ENCODE measurements at places on chromosomes 12 and 14.

- peak; percentile 49 for DNase-seq
Measured at GRCh38 chr14:83164016-83164415, 1630.4 kb upstream of the SEL1L start.

DNA sequence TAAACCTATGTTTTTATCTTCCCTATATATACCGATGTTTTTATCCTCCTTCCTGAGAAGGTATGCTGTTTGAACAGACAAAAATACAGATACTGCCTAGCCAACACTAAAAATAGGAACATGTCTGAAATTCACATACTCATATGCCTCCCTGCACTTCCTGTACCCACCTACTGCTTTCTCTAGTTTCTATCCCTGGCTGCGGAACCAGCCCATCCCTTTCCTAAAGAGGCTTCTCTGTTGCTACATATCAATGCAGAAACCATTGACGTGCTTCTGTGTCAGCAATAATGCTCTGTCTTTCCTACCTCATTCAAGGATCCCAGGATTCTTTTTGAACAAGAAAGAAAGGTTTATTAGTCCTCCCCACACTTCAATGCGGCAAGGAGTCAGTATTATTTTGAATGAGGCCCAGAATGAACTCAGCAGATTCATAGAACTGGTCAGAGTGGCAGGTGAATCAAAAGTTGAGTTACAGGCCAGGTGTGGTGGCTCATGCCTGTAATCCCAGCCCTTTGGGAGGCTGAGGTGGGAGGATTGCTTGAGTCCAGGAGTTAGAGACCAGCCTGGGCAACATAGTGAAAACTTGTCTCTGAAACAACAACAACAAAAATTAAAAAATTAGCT lies 67.8 kb upstream of the NAP1L1 start:
- DNase-seq: no peak

GRCh38 chr14:75800792-75801191 lies 139.7 kb downstream of the TTLL5 start:
- DNase-seq: no peak

DNA sequence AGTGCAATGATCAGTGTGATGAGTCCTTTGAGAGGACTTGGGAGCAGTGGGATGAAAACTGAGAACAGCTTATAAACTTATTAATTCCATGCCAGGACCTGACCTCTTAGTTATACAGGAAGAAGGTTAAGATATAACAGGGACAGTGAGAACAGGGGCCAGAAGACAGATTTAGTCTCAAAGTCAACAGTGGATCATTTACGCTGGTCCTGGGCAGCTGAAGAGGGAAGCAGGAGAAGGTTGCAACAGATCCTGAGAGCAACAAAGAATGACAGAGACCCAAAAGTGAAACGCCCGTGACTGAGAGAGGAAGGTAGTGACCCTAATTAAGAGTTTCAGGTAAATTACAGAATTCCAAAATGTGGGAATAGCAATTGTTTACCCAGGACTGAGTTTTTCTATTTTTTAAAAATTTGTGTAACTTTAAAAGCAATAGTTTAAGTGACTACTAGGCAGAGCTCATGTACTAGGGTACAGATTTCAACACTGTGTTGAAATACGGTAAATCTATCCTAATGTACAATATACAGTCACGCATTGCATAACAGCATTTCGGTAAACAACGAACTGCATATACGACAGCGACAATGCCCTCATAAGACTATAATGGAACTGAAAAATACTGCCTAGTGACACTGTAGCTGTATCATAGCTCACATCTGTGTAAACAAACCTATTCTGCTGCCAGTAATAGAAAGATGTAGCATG lies 77.7 kb upstream of the GNPNAT1 start:
- DNase-seq: no peak

DNA sequence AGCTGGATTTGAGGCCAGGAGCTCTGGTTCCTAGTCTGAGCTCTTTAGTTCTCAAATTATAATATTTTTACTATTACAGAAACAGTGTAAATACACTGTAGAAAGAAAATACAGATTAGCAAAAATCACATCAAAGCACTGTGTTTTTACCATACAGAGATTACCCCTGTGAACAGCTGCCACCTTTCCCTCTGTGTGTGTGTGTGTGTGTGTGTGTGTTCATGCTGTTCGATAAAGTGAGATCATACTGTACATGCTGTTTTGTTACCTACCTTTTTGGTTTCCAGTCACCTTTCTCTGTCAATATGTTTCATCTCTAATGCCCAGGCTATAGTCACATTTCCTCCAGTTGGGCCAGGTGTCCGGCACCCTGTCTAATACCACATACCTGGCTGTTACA lies 26.9 kb downstream of the MVK start:
- DNase-seq: no peak

- no peak for DNase-seq
Measured at GRCh38 chr14:66038618-66039017, 447.6 kb upstream of the CCDC196 start.

- DNase-seq: no peak
Measured at GRCh38 chr12:120376009-120376408, 7.0 kb upstream of the MSI1 start.

GRCh38 chr12:119942386-119942785 lies 46.6 kb upstream of the BICDL1 start:
- DNase-seq: no peak

DNA sequence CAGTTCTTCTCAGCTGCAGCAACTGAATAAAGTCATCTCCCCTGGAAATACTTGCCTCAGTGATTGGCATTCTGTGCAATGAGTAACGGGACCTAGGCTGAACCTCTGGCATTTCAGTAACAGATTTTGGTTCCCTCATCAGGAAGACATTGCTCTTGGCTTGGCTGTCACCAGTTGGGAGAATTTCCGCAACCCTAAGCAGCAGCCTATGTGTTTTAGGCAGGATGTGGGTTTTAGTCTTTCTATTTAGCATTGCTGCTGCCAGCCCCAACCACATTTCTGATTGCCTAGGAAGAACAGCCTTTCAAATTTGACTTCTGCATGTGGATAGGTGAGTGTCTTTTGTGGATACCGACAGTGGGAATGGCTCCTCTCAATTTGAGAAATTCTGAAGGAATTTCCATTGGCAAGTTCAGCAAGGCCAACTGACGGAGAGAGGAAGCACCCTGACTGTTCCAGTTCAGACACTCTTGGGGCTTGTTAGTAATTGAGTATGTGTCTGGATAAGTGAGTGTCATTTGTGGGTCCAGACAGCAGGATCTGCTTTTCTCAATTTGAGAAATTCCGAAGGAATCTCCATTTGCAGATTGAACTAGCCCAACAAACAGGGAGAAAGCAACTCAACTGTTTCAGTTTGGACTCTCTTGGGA lies 19.0 kb upstream of the CLEC2A start:
- no peak for DNase-seq

- peak; percentile 18 for DNase-seq
Measured at GRCh38 chr14:89617481-89618329, 200.7 kb upstream of the FOXN3 start.

- DNase-seq: no peak
Measured at GRCh38 chr12:69840727-69841126, 15.7 kb downstream of the MYRFL start.

- DNase-seq: no peak
Measured at GRCh38 chr12:18923721-18924120, 185.8 kb downstream of the CAPZA3 start.

DNA sequence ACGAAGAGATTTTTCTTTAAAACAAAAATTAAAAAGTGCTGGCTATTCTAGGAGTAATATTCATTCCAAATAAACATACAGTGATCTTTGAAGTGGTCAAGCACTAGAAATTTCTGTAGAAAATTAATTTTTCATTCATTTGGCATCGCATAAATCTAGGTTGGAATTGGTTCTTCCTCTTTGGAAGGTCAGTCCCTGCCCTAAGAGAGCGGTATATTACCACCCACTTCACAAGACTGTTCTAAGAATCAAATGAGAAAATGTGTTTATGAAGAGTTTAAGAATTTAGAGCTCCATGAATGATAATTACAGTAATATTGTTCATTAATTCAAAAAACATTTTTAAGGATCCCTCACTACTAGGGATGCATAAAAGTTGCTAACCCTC lies 444 bp upstream of the GEMIN2 start:
- no peak for DNase-seq

- no peak for DNase-seq
Measured at GRCh38 chr12:4859478-4860210, 50.1 kb upstream of the KCNA1 start.

DNA sequence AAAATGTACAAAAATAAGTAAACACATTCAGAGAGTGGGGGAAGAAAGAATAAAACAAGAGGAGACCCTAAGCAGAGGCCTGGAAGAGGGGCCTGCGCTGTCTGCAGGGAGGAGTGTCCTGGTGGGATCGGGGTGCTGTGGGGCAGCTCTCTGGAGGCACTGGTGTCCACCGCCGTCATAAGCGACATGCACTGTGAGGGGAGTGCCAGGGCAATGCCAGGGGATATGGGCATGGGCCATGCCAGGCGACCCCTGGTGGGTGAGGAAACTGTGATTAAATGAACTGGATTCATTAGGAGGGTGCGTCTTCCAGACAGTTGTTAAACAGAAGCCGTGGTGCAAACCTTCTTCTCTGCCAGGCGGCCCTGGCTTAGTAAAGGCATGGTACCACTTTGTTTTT lies 116.6 kb downstream of the PIWIL1 start:
- DNase-seq: no peak

DNA sequence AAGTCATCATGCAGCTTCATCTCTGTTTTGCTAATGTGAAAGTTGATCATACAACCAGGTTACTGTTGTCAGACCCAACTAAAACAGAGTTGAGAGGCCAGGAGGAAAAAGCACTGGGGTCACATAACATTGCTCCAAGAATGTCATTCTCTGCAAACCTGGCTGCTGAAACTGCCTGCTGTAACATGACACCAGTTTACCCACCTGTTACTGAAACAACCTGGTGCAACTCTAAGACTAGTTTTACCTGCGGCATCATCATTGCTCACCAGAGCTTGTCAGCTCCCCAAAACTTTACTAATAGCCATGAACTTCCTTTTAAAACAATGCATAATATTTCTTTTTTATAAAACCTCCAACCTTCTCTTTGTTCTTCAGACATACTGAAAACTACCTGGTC lies 30.7 kb upstream of the DEGS2 start:
- DNase-seq: no peak

GRCh38 chr12:8834230-8834629 lies 11.8 kb downstream of the A2ML1 start:
- DNase-seq: no peak

GRCh38 chr14:104975481-104976197 lies 2.5 kb downstream of the AHNAK2 start:
- no peak for DNase-seq

GRCh38 chr12:47881826-47882427 lies 22.9 kb downstream of the VDR start:
- DNase-seq: peak; percentile 80

DNA sequence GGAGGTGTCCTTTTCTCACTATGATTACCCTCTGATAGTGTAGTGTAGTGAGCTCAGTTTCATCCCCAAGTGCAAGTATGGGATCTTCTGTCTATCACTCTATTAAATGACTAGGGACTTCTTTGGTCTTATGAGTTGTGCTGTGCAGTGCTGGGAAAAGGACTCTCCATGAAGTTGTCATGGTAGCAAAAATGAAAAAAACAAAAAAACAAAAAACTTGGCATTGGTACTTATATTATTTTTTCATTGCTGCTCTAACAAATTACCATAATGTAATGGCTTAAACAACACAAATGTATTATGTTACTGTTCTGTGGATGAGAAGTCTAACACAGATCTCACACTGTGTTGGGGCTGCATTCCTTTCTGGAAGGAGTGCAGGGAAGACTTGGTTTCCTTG lies 393.1 kb upstream of the NOVA1 start:
- no peak for DNase-seq

GRCh38 chr14:91300283-91300895 lies 55.9 kb upstream of the GPR68 start:
- DNase-seq: no peak

- no peak for DNase-seq
Measured at GRCh38 chr12:117897372-117898161, 71.2 kb downstream of the KSR2 start.

- no peak for DNase-seq
Measured at GRCh38 chr14:89801136-89801535, 153.4 kb downstream of the EFCAB11 start.

- DNase-seq: peak; percentile 20
Measured at GRCh38 chr12:14367040-14367661, 1.7 kb downstream of the ATF7IP start.

GRCh38 chr14:39033371-39033770 lies 69.7 kb downstream of the SEC23A start:
- no peak for DNase-seq

DNA sequence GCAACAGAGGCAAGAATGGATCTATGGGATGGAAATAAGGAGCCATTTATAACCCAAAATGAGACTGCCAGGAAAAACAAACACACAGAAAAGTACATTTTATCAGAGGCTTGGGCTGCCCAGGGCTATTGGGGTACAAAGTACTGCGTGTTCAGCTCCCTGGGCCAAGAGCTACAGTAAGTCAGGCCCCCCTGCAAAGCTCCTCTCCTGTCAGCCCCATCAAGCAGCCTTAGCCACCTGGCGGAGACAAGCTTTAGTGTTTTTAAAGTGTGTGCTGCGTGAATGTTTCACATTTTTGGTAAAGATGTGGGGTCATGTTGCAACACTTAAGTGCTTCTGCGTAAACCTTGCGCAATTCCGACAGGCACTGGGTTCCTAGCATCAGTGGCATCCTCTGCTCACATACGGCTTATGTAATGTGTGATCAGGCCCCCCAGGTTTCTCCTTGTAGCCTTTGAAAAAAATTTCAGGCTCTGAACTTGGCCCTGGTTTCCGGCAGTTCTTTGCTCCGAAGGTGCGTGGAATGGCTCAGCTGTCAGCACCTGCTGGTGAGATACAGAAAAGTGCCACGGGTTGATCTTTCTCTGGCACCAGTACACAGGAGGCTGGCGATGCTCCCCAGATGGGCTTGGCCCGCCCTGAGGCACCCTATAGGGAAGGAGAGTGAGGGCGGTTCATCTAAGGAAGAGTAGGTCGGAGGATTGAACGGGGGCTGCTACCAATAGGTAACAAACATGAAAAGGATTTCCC lies 198.7 kb upstream of the EEA1 start:
- peak; percentile 37 for DNase-seq

GRCh38 chr12:124336742-124337520 lies 42.0 kb downstream of the RFLNA start:
- DNase-seq: no peak

GRCh38 chr12:49974231-49974675 lies 1.5 kb downstream of the AQP6 start:
- DNase-seq: peak; percentile 34

GRCh38 chr12:40261937-40262336 lies 37.1 kb downstream of the LRRK2 start:
- no peak for DNase-seq

All from astrocyte of the cerebellum (primary cell).